Endodermal cell (in vitro differentiated cells): ENCODE measurements at places on chromosomes 1 and 21.

GRCh38 chr1:24888971-24889676, 41.0 kb downstream of the RUNX3 start:
- no peak for DNase-seq

DNA sequence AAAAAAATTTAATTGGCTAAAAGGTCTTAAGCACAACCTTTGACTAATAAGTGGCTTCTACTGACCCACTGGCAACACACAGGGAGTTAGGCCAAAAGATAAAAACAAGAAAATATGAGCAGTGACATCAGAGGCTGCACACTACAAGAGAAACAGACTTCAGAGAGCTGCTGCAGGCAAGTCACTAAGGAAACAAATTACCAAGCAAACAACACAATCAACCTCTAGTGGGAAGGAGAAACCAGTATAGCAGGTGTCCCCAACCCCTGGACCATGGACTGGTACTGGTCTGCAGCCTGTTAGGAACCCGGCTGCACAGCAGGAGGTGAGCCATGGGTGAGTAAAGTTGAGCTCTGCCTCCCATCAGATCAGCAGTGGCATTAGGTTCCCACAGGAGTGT, 20.8 kb upstream of the ENSA start:
- DNase-seq: no peak

GRCh38 chr1:9280015-9280860, 12.5 kb upstream of the SPSB1 start:
- DNase-seq: peak; percentile 71

DNA sequence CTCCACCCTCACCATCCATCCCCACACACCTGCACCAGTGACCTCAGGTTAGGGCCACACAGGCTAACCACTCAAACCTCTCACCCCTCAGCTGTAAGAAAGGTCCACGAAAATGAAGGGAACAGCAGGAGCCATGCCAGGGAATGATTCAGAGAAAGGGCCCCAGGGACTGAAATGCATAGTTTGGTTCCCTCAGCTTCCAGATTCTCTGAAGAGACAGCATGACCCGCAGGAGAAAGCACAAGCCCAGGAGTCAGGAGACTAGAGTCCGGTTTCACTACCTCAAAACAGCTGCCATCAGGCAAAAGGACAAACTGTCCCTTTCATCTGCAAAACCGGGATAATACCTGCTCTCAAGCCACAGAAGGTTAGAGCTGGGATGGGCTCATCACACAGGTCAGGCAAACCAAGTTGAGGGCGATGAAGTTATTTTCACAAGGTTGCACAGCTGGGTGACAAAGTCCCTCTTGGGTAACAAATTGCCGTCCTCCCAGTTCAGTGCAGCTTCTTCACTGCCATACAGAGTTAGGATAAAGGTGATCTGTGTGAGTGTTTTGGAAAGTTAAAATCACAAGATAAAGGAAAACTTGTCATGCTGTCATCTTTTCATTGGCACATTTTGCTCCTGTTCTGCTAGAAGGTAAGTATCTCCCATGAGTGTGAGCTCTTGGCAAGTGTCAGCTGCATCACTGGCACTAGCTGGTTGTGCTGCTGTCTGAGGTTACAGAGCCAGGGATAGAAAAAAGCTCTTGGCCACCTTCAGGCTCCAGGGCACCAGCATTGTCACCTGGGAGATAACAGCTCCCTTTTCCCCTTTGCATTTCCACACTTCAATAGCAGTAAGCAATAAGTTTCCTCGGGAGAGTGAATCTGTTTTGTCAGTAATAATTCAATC, 120.4 kb downstream of the KCNH1 start:
- DNase-seq: no peak

- DNase-seq: no peak
Measured at GRCh38 chr1:221800831-221801230, 58.9 kb upstream of the DUSP10 start.

GRCh38 chr1:44345187-44345775, 9.8 kb downstream of the ERI3 start:
- no peak for DNase-seq

DNA sequence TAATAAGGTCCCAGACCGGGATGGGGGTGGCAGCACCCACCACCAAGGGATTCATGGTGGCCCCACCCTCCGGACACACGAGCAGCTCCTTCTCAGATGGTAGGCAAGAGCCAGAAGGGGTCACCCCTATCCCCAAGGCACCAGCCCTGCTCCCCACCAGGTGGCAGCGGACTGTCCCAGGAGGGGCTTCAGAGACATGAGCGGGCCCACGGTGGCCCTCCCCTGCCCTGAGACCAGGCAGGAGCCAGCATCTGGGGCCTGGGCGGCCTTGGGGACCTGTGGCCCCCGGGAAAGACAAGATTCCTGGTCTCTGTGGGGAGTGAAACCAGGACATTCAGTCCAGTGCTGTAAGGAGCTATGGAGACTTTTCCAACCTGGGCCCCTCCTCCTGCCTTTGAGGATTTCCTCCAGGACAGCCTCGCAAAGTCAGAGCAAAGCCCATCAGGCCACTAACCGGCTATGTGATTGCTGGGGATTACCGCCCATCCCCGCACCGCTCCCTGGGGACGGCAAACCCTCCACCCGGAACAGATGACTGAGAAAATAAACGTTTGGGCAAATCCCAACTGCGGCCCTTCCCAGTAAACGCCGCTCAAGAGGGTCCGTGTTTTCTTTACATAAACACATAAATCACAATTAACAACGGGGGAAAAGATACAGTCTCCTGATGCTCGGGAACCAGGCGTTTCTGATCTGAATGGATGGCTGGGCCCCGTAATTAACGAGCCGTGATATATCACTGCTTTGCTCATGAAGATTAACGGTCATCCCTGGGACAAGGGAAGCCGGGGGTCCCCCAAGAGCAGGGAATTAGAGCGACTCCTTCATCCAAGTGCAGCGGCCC, 50.9 kb upstream of the ARHGEF16 start:
- peak; percentile 86 for DNase-seq

GRCh38 chr1:167328816-167329483, 108.3 kb downstream of the POU2F1 start:
- DNase-seq: peak; percentile 66
